ENCODE measurements at places on chromosomes 2 and 18.

- no peak for DNase-seq
Observed at GRCh38 chr18:25334588-25334987, 17.4 kb downstream of the ZNF521 start.

GRCh38 chr18:21064347-21064746 lies 47.3 kb downstream of the ROCK1 start:
- DNase-seq, result no peak

DNA sequence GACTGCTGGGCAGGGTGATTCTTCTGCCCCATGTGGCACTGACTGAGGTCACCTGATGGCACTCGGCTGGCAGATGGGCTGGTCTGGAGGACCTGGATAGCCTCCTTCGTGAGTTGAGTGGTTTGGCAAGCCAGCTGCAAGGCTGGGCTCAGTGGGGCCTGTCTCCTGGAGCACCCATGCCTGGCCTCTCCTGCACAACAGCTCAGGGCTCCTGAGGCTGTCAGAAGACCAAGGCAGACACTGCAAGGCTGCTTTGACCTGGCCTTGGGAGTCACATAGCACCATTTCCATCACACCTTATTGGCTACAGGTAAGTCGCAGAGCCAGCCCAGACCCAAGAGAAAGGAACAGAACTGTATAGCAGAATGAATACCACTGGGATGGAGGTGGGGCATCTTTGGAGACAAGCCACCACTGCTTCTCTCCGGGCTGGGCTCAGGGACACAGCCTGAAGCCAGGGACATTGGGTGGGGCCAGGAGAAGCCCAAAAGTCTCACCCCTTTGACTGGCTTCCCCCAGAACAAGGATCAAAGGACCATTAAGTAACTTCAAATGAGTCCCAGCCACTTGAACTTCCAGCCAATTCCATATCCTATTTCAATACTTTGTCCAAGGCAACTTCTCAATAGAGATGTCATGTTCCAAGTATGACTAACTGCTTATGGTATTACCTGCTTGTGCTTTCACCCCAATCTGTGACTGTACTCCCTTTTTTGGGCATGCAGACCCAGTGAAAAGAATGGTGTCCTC lies 156.3 kb downstream of the CABLES1 start:
- DNase-seq, result no peak

DNA sequence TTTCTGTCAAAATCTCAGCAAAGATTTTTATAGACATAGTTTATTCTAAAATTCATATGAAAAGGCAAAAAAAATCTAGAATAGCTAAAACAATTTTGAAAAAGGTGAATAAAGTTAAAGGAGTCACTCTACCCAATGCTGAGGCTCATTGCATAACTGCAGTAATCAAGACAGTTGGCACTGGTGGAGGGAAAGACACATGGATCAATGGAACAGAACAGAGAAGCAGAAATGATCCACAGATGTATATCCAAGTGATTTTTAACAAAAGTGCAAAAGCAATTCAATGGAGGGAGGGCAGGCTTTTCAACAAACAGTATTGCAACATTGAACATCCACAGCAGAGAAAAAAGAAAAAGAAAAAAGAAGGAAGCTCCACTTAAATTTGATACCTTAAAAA lies 162.8 kb downstream of the RBM43 start:
- DNase-seq, result no peak

GRCh38 chr18:36441426-36442240 lies 144.1 kb downstream of the FHOD3 start:
- DNase-seq, result no peak

- no peak for DNase-seq
Observed at GRCh38 chr2:207937253-207937652, 88.1 kb downstream of the PLEKHM3 start.

All from SK-N-DZ (cell line).